Myocyte (in vitro differentiated cells): ENCODE measurements at places on chromosomes 7 and 10. TPM values are rescaled to one million over a fixed set of nuclear protein-coding genes. Genes with fewer than 3 reads are reported as not detected.

Gene WDFY4
- 0.03 TPM in 1 of 2 replicates, not detected in the other for total RNA-seq

DNA sequence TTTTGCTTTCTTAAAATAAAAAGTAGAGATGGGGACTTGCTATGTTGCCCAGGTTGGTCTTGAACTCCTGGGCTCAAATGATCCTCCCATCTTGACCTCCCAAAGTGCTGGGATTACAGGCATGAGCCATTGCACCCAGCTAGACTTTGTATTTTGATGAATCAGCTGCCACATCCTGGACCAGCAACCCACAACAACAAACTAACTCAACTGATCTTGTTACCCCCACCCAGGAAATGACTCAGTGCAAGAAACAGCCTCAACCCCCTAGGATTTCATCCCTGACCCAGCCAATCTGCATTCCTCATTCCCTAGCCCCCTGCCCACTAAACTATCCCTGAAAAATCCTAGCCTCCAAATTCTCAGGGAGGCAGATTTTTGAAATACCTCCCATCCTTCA is 123.8 kb downstream of the IPMK start:
- no peak for DNase-seq

- DNase-seq: no peak
Observed at GRCh38 chr10:26494018-26494417, 55.9 kb downstream of the APBB1IP start.

Gene AASS
- total RNA-seq: 20.1 and 23.6 TPM in 2 replicates

DNA sequence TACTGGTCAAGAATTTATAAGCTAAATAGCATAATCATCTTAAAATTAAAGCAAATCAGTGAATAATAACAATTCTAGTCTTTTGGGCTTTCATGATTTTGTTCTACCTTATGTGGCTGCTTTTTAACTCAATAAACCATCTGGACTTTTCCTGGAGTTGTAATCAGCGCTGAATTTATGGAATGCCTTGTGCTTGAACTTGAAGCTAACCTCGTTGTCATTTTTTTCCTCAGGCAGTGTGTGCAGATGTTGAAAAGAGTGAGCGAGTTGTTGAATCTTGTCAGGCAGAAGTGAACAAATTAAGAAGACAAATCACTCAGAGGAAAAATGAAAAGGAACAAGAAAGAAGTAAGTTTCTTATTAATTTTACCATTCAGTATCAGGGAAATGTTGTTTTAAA is 29.5 kb downstream of the ABRAXAS2 start:
- no peak for DNase-seq

DNA sequence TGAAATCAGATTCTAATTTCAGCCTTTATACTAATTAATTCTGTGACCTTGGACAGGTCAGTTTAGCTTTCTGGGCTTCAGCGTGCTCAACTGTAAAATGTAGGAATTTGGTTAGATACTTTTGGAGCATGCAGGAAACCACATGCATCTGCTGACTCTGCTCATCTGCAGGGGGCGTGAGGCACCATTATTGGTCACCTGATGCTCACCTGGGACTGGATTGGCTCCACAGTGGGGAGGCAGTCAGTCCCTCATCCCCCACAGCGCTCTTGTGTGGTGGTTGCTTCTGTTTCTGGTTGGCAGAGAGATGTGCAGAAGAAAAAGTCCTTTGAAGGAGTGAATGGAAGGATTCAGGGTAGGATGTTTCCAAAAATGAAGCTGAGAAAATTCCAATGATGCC is 150.9 kb upstream of the MTPN start:
- no peak for DNase-seq

Gene H2BK1
- not detected in 2 replicates for total RNA-seq

GRCh38 chr10:26715137-26715487 is 17.6 kb downstream of the PDSS1 start:
- no peak for DNase-seq

DNA sequence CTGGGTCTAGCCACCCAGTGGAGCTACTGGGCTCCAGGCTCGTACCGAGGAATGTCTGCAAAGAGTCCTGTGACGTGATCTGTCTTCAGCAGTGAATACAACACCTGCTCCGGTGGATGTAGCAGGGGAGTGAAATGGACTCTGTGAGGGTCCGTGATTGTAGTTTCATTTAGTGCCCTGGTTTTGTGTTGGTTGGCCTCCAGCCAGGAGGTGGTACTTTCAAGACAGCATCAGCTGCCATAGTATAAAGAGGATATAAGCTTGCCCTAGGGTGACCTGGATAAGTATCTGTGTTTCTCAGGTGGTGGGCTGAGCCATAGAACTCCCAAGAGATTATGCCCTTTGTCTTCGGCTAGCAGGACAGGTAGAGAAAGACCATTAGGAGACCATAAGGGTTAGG is 24.6 kb upstream of the WNT2 start:
- DNase-seq: no peak

- peak; percentile 4 for DNase-seq
Observed at GRCh38 chr10:67306588-67307205, 380.9 kb downstream of the LRRTM3 start.

DNA sequence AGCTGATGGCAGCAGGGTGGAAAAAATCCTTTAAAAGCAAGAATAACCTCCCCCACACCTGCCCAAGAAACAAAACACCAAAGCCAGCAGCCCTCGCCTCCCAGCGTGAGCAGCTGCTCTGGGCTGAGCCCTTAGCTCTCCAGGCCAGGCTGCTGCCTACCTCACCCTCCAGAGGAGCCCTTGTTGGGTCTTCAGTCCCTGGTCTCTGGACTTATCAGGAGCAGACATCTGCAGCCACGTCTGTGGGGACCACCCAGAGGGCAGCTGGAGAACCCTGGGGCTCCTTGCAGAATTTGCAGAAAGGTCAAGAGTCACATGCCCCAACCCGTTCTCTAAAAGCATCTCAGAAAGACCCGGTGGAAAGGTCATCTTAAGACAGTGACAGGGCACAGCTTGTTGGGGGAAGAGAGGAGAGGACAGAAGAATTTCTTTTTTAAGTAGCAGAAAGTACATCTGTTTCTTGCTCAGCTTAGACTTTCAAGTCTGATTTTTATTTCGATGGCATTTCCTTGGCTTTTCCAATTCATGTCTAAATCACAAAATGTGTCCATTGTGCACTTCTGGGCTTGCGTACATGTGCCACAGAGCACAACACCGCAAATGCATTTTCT is 425.7 kb upstream of the NFE2L3 start:
- DNase-seq: peak; percentile 35

Gene FBXO24
- 0.21 and 1.2 TPM in 2 replicates for total RNA-seq
